Left hindlimb (tissue), 1 donor: ENCODE measurements at places on chromosomes 7 and 10.

GRCh38 chr10:90920986-90921666 is at the start of gene ANKRD1:
Gene ANKRD1 (minus strand): TSS chr10:90921087. CDS start chr10:90921027, 60 bp downstream.
- DNase-seq, result no peak

- DNase-seq, result no peak
Measured at GRCh38 chr7:130397758-130398073, 17.4 kb downstream of the CPA1 start.

GRCh38 chr10:48511875-48512231 is 93.0 kb downstream of the ARHGAP22 start:
- DNase-seq, result no peak

GRCh38 chr7:73682745-73683055 is 553 bp downstream of the DNAJC30 start:
- DNase-seq, result no peak

- DNase-seq, result no peak
Measured at GRCh38 chr7:35647171-35647574, 47.8 kb downstream of the HERPUD2 start.

GRCh38 chr7:157138101-157138423 is 664 bp upstream of the UBE3C start:
- DNase-seq, result no peak

GRCh38 chr7:7857143-7857583 is 111.4 kb upstream of the GLCCI1 start:
- no peak for DNase-seq
